Activated naive CD4-positive, alpha-beta T cell treated with anti-CD3 and anti-CD28 coated beads, Interleukin-2, amount 50 U/mL, for 72 hours (primary cell): ENCODE measurements at places on chromosomes 7 and 10.

DNA sequence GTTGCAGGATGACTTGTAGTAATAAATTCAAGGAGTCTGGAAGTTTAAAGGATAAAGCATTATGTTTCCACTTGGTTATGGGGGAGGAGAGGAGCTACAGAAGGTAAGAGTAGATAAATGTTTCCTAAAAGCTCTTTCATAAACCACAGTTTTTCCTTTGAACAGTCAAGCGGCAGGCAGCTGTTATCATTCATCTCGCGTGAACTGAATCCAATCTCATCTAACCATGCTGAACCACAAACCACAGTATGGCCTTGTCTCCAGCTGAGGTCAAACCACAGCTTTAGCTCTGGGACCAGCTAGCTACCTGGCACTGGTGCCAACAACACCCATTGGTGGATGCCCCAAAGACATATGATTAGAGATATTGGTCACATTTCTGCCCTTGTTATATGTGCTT lies 63.3 kb downstream of the NOC3L start:
- no peak for DNase-seq

DNA sequence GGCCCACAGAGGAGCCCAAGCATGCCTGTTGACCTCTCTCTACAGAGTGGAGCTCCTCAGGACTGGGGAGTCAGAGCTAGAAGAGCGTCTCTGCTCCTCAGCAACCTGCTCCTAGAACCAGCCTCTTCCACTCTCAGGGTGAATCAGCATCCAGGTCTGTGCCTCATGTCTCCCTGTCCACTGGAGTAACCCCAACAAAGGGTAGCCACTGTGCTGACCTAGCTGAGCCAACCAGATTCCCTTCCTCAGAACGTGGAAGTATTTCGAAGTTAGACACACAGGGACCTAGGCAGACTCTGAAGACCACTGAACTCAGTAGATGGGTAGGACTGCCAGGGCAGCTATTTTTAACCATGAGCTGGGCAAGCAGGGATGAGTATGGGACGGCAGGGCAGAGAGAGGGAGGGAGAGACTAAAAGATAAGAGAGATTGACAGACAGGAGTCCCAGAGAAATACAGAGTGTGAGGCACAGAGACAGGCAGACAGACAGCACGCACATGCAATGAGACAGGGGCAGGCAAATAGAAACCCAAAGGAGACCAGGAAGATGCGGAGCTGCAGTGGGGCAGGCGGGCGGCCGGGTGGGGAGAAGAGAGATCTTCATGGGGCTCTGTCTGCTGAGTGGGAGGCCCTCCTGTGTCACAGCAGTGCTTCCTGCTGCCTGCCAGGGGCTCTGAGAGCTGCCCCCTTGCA lies 56.7 kb downstream of the OSBPL3 start:
- no peak for DNase-seq

DNA sequence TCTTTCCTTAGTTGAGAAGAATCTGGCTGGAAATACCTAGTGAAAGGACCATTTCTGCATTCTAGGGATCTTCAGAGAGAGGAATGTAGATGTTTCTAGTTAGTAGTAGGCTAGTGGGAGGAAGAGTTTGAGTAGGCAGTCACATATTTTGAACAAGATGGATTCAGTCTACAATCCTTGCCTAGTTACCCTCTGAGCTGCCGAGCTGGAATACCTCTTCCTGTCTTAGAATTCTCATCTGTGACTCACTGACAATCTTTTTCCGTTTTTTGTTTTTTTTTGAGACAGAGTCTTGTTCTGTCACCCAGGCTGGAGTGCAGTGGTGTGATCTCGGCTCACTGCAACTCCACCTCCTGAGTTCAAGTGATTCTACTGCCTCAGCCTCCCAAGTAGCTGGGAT lies 30.7 kb upstream of the PLPP4 start:
- no peak for DNase-seq

GRCh38 chr10:49622426-49623425 lies 8.9 kb downstream of the CHAT start:
- peak; percentile 26 for DNase-seq

- no peak for DNase-seq
Observed at GRCh38 chr10:679556-679955, 9.9 kb downstream of the DIP2C start.

DNA sequence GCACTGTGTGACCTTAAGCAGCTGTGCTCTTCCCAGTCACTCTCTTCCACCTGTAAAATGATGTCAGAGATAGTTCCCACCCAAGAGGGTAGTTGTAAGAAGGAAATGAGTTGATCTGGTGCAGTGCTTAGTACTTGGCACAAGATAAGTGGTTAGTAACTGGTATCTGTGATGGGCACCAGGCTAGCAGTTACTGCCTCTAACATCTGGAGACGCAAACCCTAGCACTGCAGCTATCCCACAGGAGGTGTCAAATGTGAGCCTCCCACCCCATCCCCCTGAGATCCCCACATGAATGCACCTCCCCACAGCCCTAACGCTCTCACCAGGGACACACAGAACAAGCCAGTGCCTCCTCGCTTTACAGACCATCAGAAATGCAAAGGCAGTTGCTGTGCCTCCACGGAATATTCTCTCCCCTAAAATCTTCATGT lies 72.0 kb downstream of the KCNMA1 start:
- DNase-seq, result no peak
